ENCODE measurements at places on chromosomes 7 and 10. TPM values are rescaled to one million over a fixed set of nuclear protein-coding genes. Genes with fewer than 3 reads are reported as not detected.

Gene SPDYE18
- 0.72 TPM for total RNA-seq

Gene SFTPD
- total RNA-seq = 0.52 TPM

Gene TBRG4
- total RNA-seq = 58.0 TPM

Gene SLC16A9
- 5.6 TPM for total RNA-seq

Gene PLEKHS1
- total RNA-seq = 0.75 TPM

Gene CLRN3
- 40.8 TPM for total RNA-seq

Gene CYP3A4
- total RNA-seq = 9.7 TPM

Gene CPA2
- 3.3 TPM for total RNA-seq

Gene MYPN
- not detected for total RNA-seq

Gene EFCAB10
- total RNA-seq = not detected

Gene SPDYE11
- not detected for total RNA-seq

Gene ITIH2
- 1.1 TPM for total RNA-seq

Gene ADRA2A
- 346 TPM for total RNA-seq

Gene OR2A12
- total RNA-seq = not detected

Gene ACTR1A
- 96.4 TPM for total RNA-seq

Gene TEX36
- total RNA-seq = not detected

Gene COL1A2
- 478 TPM for total RNA-seq

Gene FZD1
- total RNA-seq = 20.3 TPM

Gene CALD1
- 601 TPM for total RNA-seq

Gene CCDC7
- 20.5 TPM for total RNA-seq

Gene NPY4R2
- 0.66 TPM for total RNA-seq

Gene CFTR
- total RNA-seq = 95.2 TPM

Gene PON1
- total RNA-seq = 8.9 TPM

Gene ANXA8
- total RNA-seq = 0.52 TPM

Gene DLX6
- total RNA-seq = not detected

Gene ANXA8L1
- not detected for total RNA-seq

Gene SRGN
- 91.4 TPM for total RNA-seq

Gene OPN4
- not detected for total RNA-seq

Gene ACTR3C
- 22.4 TPM for total RNA-seq

Gene ZMYND11
- 82.5 TPM for total RNA-seq

Gene LAMB1
- 89.4 TPM for total RNA-seq

Gene LRRC61
- 11.7 TPM for total RNA-seq

Gene GALNT17
- total RNA-seq = 1.7 TPM

Gene MRPS24
- total RNA-seq = 86.3 TPM

Gene ZP3
- total RNA-seq = 5.6 TPM

Gene SPDYE1
- total RNA-seq = not detected

Gene ATOH7
- not detected for total RNA-seq

Gene ODAD2
- total RNA-seq = 0.86 TPM

Gene AKR1D1
- 0.37 TPM for total RNA-seq

Gene TMEM176A
- total RNA-seq = 246 TPM

Gene WASL
- 57.0 TPM for total RNA-seq

Gene ATG9B
- total RNA-seq = 1.2 TPM

Gene ANKRD2
- total RNA-seq = 2.3 TPM

Gene SPAG6
- total RNA-seq = 0.23 TPM

Gene GLCCI1
- total RNA-seq = 16.3 TPM

Gene BET1
- total RNA-seq = 24.7 TPM

Gene OR13A1
- total RNA-seq = not detected

Gene ZMIZ2
- 109 TPM for total RNA-seq

Gene ACBD7
- total RNA-seq = 0.40 TPM

Gene TSPAN14
- total RNA-seq = 124 TPM

Gene GOLGA7B
- total RNA-seq = 3.3 TPM

Data from mucosa of gallbladder (tissue), 1 donor.